BJ (cell line): ENCODE measurements at places on chromosomes 5 and 9.

GRCh38 chr5:180090098-180090768 is 18.7 kb upstream of the RNF130 start:
- DNase-seq, result no peak

- DNase-seq, result no peak
Measured at GRCh38 chr9:69905286-69905685, 84.7 kb downstream of the CFAP95 start.

DNA sequence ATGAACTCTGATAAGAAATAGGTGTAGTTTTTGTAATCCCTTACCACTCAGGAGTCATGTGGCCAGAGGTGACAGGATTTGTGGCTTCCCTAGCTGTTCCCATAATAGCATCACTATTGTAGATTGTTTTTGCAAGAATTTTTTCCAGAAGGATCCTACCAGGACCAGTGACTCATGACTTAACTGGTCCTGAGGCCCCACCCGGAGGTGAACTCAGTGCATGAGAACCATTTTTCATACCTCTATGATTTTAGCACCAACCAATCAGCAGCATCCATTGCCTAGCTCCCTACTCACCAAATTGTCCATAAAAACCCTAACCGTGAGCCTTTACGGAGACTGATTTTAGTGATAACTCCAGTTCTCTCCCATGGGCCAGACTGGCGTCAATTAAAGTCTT is 484.8 kb downstream of the PSAT1 start:
- DNase-seq, result no peak

GRCh38 chr5:128772356-128772755 is 192.9 kb upstream of the SLC27A6 start:
- no peak for DNase-seq

- DNase-seq, result no peak
Measured at GRCh38 chr5:124825983-124826337, 79.5 kb upstream of the ZNF608 start.

DNA sequence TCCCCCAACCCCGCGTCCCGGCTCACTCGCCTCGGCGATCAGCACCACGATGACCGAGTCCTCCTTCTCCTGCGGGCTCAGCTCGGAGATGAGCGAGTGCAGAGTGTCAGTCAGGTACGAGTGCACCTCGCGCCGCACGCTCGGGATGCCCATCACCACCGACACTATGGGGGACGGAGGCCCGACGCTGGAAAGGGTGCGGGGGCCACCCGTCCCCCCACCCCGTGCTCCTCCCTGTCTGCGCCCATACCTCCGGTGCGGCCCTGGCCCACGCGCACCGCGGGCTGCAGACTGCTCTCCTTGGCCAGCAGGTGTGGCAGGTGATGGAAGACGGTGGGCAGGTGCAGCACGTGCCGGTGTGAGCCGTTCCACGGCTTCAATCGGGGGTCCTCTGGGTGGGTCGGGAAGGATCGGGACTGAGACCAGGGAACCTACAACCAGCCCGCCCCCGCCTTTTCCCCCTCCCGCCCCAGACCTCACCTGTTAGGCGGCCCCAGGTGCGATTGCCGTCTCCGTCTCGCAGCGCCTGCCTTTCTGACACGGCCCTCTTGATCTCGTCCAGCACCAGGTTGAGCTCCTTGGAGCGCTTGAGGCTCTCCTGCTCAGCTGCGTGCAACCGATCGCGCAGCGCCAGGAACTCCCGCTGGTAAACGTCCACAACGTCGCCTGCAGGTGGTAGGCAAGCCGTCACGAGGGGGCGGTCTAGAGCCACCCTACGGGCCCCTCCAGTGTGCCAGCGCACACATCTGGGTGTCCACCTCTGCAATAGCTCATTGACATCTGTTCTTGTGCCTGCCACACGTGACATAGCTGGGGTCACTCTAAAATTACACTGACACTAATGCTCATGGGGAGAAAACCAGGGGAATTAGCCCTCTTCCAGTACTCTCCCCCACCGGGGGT is 5.1 kb downstream of the MGAT4B start:
- no peak for DNase-seq

DNA sequence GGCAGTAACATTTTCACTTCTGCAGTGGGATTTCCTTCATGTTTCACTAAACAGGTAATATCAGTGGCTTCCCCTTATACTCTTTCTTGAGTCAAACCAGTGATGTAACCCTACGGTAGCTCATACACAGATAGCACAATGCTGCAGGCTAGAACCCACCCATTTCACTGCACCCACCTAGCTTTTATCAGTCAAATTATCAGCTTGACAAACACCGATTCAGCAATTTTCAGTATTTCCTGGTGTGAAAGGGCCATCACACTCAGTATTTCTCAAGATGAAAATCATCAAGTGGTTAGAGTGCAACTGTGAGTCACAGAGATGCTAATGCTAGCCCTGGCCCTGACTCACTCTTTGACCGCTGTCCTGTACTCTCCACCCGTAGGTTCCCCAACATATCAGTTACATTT is 242.3 kb upstream of the PTGER4 start:
- no peak for DNase-seq

DNA sequence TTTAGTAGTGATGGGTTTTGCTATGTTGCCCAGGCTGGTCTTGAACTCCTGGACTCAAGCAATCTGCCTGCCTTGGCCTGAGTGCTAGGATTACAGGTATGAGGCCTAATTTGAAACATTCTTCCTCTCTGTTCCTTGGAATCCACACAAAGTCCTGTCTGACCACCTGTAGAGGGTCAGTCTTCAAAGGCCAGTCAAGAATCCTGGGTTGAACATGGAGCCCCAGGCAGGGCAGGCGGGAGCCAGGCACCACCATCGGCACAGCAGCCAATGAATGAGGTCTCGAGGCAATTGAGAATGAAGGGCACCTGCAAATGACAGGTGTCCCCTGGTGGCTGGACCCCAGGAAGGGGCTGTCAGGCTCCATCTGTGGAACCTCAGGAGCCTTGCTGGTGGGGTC is 17.4 kb upstream of the NCS1 start:
- DNase-seq, result no peak

DNA sequence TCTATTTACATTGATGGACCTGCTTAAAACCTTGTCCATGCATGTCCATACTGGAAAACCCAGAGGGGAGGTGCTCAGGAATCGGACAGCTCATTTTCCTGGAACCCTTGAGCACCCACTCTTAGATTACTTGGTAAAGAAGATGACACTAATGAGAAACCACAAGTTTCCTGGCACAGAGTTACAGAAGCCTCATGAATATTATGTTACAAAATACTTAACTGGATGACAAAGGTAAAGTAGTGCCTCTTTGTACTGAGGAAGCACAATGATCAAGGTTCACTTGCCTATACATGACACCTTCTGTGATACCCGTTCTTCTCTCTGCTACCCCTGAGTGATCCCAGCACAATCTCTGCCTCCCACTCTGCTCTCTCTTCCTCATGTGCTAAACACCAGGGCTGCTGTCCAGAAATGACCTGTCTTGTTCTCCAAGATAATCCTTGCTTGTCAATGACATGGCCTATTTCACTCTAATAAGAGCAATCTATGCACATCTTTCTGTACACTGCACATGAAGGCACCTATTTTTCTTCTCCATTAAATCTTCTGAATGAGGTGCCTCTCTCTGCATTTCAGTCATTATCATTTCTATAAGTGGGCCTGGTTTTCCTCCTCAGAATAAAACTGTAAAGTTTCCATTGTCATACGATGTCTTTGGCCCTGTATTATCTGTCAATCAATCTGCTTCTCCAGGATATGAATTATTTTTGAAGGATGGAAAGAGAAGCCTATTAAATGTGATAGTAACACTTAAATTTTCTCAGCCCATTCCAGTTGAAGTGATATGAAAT is 684.0 kb upstream of the ACO1 start:
- DNase-seq, result no peak

DNA sequence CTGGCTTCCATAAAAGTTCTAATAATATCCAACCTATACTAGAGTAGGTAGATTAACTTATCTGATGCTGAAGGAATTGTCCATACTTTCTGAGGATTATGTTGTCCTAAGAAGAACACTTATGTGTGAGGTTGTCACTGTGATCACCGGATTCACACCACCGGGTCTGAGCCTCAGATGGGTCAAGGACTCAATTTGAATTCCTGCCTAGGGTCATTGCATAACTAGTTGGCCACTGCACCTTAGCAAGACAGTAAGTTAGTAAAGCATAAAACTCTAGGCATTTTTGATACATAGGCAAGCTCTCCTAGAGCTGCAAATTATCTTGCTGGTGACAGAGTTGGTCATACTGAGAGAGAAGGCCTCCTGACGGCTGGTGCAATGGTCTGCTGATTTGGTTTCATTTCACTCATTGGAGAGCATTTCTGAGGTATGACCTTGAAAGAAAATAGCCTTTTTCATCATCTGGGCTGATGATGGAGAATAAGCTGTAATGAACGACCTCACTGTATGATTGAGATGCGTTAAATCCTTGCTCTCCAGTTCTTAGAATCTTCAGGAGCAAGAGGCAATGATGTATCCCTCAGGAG is 72.0 kb upstream of the CKMT2 start:
- DNase-seq, result no peak

- DNase-seq, result no peak
Measured at GRCh38 chr9:29556317-29556716, 1983.0 kb upstream of the C9orf72 start.

DNA sequence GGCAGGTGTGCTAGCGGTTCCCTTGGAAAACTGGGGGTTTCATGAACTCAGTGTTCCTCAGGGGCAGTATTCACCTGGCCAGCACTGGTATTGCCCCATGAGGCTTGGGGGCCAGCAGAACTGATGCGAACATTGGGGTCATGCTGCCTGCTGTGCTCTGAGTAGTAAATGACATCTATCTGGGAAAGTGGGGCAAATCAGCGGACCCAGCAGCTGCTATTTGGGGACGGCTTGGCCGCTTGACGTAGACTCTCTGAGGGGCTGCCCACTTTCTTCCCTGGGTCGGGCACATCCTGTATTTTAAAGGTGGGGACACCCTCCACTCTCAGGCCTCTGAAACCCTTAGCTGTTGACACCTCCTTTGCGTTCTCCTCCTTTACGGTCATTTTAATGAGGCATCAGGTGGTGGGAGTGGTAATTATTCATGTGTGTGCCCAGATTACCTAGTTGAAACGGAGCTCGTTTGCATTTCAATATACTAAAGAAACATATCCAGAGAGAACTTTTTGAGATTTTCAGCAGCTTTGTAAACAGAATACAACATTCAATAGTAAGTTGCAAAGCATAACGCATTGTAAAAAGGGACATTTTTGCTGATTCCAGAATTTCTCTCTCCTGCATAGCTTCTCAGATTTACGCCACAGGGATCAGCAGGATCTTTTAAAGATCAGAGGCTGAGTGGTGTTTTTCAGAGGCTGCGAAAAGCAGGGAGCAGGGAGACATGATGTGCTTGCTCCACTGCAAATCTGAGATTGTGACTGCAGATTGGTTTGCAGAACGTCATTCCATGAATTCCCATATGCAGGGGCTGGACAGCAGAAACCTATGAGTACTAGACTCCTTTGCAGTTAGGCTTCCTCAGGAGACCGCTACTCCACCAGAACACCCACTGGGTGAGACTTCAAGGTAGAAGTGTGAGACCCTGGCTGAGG is 56.8 kb upstream of the ZFR start:
- no peak for DNase-seq

DNA sequence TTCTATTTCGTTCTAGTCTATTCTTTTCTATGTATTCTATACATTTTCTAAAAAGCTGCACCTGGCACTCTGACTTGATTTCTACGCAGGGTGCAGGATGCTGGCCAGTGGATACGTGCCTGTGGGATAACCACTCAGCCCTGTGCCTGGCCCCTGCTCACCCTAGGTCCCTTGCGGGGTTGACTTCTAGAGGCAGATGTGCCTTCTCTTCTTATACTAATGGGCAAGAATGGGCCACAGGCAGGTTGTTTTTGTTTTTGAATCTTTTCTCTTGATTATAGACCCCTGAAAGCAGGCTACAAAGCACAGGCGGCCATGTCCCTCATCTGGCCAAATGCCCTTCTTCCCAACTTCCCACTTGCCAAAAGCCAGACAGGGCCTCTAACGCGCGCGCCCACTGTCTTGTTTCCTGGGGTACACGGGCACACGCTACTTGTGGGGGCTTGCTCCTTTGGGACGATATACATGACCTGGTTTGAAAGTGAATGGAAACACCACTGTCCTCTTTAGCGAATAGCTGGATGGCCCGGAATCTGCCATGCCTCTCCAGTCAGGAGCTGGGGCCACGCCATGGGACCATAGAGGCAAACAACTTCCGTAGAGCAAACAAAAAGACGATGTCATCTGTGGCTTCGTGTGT is 162.7 kb upstream of the IRX2 start:
- DNase-seq, result no peak

- DNase-seq, result no peak
Measured at GRCh38 chr5:115330830-115331229, 34.4 kb upstream of the CCDC112 start.

GRCh38 chr5:143311428-143311827 is 92.1 kb downstream of the NR3C1 start:
- peak; percentile 13 for DNase-seq

DNA sequence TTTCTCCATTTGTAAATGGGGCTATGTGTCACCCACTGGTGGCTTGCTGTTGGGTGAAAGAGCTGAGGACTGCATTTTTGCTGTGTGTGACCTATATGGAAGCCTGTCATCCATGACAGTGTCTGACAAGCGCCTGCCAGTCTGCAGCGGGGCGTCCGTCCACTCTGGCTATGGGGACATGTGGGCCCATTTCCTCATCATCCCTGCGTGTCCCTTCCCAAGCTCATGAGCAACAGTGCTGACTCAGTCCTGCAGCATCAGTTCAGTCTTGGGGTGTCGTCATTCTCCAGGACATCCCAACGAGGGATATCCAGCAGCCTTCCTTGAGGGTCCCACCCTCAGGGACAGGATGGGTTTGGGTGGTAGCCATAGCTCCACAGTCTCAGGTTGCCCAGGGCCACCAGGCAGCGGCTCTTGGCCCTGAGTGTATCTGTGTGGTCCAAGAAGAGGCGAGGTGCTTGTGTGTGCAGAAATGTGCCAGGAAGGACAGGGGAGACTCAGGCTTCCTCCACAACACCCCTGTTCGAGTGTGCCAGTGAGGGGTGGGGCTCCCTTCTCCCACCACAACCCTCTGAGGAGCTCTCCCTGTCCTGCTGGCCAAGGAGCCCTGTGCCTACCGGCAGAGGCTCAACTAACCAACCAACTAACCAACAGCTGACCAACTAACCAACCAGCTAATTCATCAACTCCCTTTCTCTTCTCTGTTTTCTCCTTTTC is 2.1 kb downstream of the FGD3 start:
- no peak for DNase-seq

DNA sequence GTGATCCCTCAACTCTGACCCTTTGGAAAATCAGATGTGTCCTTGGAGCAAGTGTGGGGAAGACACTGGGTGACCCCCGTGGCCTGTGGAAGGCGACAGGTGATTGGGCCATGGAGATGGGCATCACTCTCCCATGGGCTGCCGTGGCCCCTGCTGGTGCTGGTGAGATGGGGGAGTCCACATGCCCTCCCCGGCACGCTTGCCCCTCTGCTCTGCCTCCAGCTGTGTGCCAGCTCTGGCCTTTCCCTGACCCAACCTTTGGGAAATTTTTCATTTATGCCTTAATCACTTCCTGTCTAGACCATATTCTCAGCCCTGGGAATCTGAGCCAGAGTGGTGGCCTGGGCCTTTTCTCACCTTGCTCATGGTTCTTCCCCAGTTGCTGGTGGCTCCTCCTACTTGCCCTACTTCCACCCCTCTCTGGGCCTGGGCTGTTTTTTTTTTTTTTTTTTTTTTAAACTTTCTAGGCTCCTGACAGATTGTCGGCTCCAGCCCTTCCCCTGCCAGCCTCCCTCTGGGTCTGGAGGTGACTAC is 56.6 kb downstream of the RGS3 start:
- DNase-seq, result no peak

- no peak for DNase-seq
Measured at GRCh38 chr9:11749396-11749795, 943.8 kb upstream of the TYRP1 start.
